ENCODE measurements at places on chromosomes 5 and 9.

DNA sequence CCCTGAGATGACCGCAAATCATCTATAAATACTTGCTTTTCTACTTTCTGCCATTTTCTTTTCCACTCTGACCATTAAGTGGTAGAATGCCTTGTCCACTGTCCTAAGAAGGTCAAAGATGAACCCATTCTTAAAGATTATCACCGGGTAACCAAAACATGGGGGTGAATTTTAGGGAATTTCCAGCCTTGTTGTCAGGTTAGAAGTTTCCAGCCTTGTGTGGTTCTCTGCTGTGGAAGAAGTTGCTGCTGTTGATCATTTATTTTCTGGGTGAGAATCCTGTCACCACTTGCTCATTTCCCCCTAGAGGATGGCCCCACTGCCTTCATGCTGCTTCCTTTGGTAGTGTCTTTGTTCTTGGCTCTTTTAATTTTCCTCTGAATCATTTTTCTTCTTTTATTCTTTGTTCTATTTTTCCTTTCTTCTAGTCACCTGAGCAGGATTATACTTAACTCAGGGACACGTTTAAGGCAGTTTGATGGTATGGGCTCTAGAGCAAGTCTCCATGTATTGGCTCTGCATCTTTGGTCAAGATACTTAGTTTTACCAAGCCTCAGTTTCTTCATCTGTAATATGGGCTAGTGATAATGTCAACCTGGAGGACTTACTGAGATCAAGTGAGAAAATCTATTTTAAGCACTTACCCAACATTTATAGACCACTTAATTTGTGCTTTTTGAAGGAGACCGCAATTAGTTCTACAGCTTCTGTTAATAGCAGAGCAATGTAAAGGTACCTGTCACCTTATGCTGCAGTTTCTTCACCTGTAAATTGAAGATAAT, 266.2 kb downstream of the ARHGAP26 start:
- DNase-seq, result no peak

DNA sequence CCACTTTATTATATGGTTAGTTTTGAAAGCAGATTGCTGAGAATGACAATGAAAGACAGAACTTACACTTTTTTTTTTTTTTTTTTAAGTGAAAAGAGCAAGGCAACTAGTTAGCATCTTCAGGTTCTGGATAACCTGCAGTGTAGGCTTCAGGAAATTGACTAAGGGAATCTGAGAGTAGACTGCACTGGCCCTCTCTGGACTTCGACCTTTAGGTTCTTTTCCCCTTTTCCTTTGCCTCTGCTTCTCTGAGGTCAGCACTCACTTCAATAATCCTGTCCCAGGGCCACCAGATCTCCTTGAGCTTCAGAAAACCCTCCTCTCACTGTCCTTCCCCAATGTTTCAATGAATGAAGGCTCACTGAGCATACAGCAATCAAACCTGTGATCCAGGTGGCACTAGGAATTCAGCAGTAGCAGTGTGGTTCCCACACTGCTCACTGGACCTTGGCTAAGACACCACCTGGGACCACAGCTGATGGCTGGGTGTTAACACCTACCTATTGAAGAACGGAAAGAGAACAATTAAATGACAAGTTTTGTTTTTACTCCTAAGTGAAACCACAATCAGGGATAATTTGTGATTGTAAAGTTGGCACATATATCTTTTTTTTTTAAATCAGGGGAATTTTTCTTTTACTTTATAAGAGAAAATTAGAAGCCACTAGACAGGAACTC, 85.8 kb upstream of the IL6ST start:
- no peak for DNase-seq

GRCh38 chr5:181224390-181225229, 1.5 kb downstream of the TRIM41 start:
- DNase-seq, result no peak

DNA sequence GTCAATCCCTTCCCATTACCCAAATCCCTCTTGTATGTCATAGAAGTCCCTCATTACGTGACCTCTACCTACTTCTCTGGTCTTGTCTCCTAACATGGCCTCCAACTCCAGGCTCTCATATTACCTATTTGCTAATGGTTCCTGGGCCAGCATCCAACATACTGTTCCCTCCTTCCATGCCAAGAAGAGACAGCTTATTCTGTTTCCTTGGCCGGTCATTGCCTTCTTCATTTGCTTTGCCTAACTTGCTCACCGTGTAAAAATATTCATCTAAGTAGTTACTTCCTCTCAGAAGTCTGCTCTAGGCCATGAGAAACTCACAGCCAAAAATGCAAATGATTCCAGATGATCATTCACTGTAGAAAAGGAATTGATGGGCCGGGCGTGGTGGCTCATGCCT, 8.9 kb upstream of the IL6ST start:
- no peak for DNase-seq

DNA sequence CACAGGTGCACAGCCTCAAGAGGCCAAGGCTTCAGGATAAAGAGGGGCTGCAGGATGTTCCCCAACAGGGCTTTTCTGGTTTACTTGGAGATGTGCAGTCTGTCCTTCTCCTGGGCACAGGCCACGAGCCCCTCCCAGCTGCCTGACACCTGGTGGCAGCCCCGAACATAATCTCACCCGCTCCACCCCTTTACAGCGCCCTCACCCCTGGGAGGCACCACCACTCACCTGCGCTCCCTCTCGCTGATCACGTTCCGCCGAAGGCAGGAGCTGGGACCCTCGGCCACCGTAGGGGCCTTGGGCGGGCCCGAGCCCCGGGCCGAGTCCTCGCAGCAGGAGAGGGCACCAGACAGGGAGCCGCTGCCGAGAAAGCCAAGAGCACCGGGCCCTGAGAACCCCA, 514 bp downstream of the SOHLH1 start:
- DNase-seq, result no peak

GRCh38 chr5:107704681-107705401, 34.1 kb upstream of the EFNA5 start:
- DNase-seq, result no peak

DNA sequence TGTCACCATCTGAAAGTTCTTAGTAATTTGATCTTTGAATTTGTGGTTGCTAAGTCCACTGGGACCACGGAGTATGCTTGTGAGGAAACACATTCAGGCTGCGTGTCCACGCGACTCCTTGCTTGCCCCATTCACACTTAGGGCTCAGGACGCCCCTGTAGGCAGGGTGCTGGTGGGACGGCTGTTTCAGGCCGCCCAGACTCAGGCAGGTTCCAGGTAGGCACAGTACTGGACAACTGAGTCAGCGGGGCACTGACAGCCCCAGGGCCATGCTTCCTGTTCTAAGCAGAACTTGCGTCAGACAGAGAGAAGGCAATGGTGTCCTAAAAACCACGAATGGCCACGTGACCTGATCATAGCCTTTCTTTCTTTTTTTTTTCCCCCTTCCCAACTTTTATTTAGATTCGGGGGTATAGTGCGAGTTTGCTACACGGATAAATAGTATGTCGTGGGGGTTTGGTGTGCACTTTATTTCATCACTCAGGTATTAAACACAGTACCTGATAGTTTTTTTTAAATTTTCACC, 7.7 kb upstream of the RASGEF1C start:
- DNase-seq, result no peak

DNA sequence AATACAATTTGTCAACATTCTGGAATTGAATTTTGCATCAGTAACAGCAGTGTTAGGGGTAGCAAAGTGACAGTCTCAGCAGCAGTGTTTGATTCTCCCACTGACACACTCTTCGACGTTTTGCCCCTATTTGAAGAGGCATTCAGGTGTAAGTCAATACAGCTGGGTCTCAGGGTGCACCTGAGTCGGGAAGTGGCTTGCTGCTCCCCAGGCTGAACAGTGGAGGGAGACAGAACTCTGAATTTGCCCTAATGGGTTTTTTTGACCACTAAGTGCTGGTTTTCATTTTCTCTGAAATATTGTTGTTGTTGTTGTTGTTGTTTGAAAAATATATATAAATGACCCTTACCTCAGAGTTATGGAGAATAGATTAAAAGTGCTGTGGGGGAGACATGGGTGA, 223.2 kb downstream of the TLR4 start:
- DNase-seq, result no peak

- no peak for DNase-seq
Measured at GRCh38 chr9:136057236-136058081, 37.6 kb downstream of the NACC2 start.

DNA sequence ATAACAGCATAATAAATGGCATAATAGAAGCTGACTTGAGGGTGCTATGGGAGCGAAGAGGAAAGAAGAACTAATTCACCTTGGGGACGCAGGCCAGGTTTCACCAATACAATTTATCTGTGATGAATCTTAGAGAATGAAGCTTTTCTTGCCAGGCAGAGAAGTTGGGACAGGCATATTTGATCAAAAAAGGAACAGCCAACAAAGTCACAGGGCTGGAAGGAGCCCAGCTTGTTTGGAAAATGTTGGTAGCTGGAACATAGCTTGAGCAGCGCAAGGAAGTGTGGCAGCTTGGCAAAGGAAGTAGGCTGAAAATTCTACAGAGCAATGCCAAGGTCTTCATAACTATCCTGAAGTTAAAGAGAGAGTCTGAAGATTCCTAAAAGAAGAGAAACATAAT, 181.5 kb upstream of the OR13F1 start:
- DNase-seq, result no peak

GRCh38 chr9:129481424-129481809, 139.5 kb downstream of the C9orf50 start:
- DNase-seq, result no peak

- no peak for DNase-seq
Measured at GRCh38 chr9:9521033-9521779, 1091.6 kb downstream of the PTPRD start.

- DNase-seq, result no peak
Measured at GRCh38 chr5:416636-416960, 26.4 kb upstream of the EXOC3 start.

DNA sequence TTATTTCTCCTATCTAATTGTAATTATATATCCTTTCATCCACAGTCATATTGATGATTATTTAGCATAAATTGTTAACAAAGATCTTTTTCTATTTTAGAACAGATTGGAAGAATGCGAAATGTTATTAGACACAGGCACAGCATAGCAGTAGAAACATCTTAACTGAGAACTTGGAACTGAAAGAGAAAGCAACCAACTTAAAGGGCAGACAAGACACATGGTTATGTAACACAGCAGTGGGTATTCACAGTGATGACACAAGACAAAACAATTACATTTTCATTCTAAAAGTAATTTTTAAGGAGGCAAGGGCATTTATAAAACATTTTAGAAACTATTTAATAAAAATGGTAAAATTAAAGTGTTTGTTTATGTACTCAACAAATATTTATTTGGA, 57.7 kb upstream of the MEF2C start:
- no peak for DNase-seq

DNA sequence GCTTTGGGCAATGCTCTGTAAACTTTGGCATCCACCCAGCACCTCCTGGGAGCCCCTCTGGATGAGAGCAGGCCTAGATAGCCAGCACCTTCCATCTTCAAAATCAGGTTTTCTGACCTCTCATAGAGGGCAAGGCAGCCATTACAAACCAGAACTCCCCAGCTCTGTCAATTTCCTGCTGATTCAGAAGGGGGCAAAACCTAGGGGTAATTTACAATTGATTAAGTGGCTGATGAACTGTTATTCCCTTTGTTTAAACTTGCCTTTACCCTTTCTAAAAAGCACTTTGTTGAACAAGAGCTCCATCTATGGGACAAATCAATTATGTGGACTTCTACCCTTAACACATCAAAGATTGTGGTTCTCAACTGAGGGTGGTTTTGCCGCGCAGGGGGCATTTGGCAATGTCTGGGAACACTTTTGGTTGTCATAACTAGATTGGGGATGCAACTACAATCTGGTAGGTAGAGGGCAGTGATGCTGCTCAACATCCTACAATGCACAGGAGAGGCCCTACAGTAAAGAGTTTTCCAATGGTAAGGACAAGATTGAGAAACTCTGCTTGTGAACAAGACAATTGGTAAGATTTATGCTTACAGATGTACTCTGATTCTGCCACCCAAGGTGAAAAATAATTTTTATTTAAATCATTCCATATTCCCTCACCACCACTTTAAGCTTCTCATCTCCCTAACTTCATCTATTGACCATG, 184.1 kb downstream of the MARCHF11 start:
- DNase-seq, result no peak

- DNase-seq, result no peak
Measured at GRCh38 chr5:322942-323879, 1.7 kb downstream of the AHRR start.

GRCh38 chr9:95055334-95055850, 262.1 kb downstream of the FANCC start:
- no peak for DNase-seq

- DNase-seq, result no peak
Measured at GRCh38 chr5:156587012-156587411, 260.0 kb downstream of the SGCD start.

- no peak for DNase-seq
Measured at GRCh38 chr5:31641575-31641974, 2.6 kb downstream of the PDZD2 start.

- no peak for DNase-seq
Measured at GRCh38 chr5:127809533-127809932, 106.3 kb downstream of the CCDC192 start.

- no peak for DNase-seq
Measured at GRCh38 chr5:31095796-31096195, 97.7 kb upstream of the CDH6 start.

DNA sequence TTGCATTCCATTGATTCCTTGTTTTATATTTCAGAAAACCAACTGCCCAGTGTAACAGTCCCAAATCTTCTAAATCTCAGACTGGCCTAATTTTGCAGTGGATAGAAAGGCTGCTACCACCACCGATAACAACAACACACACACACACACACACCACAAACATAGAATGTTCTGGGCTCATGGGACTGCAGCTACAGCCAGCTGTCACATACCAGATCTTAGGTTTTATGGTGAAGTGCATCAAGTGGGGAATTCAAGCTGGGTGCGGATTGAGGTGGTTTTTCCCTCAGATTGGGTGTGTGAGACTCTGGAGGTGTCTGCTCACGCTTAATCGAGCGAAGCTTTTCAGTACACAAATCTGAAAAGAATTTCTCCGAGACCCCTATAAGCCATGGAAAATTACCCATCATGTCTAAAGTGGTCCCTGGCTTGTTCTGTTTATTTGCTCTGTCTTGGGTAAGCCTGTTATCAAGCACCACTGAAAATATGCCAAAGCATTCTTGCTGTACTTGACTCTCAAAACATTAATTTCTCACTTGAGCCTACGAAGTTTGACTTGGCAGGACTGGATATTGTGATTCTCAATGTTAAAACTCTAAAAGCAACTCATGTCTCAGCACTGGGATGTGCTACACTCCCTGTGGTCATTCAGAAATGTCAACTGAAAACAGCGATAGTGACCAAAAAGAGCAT, 71.1 kb downstream of the ALDH7A1 start:
- DNase-seq, result no peak

DNA sequence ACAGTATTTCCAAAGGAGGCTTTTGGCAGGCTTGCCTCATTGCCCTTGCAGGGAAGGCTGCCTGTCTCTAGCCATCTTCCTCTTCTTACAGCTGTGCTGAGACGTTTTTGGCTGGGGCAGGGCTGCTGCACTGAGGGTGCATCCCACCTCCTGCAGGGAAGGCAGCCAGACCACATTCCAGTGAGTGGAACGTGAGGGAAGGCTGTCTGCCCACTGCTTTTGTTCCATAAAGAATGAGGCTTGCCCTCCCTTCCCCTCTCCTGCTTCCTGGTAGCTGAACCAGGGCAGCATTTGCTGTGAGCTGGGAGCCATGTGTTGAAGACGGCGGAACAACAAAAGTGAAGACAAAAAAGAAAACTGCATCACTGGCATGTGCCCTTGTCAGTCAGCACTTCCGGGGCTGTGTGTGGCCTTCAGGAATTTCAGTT, 16.8 kb downstream of the MGAT1 start:
- DNase-seq, result no peak

All from AG04449 (cell line).